ENCODE measurements at places on chromosomes 11 and 22.
A peak's percentile ranks its signal among the peaks of the same experiment; 100 is the strongest.

GRCh38 chr11:73244589-73245240, 26.6 kb downstream of the P2RY2 start:
- no peak for DNase-seq

DNA sequence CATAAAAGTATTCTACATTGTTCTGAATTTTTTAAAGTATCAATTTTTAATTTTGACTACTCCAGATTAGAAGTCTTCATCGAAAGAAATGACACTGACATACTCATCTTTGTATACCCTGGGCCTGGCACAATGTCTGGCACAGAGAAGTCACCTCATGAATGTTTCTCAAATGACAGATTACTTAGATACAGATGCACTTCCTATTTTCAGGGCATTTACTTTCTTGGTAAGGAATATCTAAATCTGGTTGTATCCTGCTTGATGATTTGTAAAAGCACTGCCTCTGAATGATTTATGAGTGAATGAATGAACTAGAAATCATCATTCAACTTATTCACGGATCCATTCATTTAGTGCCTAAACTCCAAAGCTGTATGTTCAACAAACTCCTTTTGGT, 1784.7 kb downstream of the LRRC4C start:
- no peak for DNase-seq

DNA sequence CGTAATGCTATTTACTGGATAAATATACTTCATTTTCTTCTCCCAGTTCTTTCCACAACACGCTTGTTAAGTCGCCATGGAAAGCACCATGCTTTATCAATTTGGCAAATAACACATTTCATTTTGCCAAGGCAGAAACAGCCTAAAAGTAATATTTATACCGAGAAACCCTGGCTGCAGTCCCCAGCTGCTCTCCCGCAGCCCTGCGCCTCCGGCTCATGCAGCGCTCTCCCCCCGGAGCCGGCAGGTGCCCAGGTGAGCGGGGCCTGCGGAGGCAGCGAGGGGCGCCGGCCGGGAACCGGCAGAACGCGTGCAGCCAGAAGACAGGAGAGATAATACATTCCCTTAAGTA, 681 bp upstream of the ARHGEF12 start:
- DNase-seq: no peak

DNA sequence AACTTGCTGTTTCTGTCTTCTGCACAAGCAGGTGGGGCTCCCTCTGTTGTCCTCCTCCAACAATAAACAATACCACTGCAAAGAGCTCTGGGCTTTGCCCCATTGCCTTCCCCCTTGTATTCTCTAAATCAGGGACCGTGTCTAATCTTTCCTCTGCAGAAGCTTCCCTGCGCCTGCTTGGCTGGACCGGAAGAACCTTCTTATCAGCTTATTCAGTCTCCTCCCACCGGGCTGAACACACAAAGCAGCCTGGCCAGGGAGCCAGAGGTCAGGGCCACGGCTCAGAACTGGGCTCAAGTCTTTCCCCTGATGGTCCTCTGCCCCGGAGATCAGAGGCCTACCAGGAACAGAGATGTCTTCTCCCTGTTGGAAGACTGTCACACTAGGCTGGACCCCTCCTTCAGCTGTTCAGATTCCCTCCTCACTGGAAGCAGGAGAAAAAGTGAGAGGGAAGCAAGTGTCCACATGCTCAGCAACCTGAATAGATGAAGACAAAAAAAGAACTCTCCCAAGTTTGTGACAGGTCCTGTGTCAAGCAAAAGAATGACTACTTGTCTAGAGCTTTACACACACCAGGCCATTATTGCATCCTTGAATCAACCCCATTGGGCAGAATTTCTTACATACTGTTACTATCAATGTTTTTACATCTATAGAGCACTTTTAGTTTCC, 63.7 kb downstream of the RAB30 start:
- DNase-seq: peak; percentile 59

DNA sequence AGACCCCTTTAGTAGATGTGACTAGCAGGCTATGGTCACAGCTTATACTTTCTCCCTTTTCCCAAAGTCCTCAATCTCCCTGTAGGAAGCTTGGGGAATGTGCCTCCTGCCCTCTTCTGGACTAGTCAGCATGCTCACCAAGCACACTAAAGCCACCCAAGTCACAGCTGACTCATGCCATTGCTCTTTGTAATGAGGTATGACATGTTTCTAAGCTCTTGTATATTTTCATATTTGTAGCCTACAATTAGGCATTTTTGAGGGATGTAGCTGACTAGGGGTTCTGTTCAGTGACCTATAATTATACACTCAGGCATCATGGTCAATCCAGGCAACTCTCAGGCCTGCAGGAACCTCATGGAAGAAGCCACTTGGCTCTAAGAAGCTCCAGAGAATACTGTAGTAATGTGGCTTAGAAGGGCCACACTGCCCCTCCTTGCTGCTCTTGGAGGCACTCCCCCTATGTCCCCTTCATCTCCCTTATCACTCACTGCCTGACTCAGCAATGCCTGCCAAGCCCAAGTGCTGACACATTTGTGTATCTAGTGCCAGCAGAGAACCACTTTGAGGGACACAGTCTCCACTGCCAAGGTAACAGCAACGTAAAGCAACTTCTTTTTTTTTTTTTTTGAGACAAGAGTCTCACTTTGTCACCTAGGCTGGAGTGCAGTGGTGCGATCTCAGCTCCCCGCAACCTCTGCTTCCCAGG, 86.2 kb downstream of the RPL27A start:
- DNase-seq: no peak

GRCh38 chr11:121048464-121049233, 24.7 kb downstream of the TBCEL start:
- DNase-seq: no peak
